ENCODE measurements at places on chromosomes 7 and 10.

GRCh38 chr10:97575127-97575668, 2.6 kb downstream of the ANKRD2 start:
- DNase-seq, result no peak

DNA sequence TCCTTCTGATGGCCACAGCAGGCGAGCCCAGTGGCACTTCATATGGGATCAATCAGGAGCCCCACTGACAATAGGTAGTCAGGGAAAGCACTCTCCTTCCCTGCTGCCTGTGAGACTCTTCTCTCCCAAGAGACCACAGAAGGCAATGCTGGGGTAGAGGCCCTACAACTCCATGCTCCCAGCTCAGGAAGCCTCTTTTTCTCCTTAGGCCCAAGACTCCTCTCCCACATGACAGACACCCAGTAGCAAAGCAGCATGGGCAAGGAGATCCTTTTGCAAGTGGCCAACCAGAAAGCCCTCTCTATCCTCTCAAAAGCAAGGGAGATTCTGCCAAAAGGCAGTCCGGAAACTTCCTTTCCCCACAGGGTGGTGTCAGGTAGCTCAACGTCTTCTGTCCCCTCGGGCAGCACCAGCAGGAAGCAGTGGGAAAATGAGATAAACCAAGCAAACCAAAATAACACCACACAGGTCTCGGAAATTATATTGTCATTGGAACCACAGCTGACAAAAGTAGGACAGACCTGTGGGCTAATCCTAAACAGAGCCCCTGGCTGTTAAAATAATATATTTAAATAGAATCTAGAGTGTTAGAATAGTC, 172.7 kb upstream of the GDF10 start:
- no peak for DNase-seq

- no peak for DNase-seq
Measured at GRCh38 chr7:142811154-142811737, 40.5 kb downstream of the PRSS2 start.

GRCh38 chr7:148623586-148624282, 33.2 kb downstream of the C7orf33 start:
- DNase-seq, result no peak

- DNase-seq, result no peak
Measured at GRCh38 chr7:574661-575395, 55.2 kb upstream of the PDGFA start.

GRCh38 chr7:132650498-132650897, 74.2 kb upstream of the PLXNA4 start:
- DNase-seq, result no peak

GRCh38 chr10:23974746-23975272, 234.1 kb upstream of the KIAA1217 start:
- DNase-seq, result no peak

DNA sequence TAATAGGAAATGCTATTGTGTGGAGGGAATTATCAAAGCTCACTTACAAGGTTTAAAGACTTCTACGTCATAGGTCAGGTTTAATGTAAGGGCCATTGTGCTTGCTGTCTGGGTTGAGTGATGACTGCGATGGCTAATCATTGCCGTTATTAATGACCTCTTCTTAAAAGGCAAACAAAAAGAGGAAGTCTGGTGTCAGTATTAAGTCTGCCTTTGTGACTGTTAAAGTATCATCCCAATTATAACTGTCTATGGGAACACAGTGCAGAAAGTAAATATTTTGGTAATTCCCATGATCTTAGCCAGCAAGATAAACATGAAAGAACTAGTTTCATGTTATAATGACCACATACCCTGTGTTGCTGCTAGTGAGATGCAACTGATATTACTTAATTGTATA, 382.4 kb downstream of the BBS9 start:
- no peak for DNase-seq

- no peak for DNase-seq
Measured at GRCh38 chr7:97772045-97772901, 40.4 kb downstream of the TAC1 start.

DNA sequence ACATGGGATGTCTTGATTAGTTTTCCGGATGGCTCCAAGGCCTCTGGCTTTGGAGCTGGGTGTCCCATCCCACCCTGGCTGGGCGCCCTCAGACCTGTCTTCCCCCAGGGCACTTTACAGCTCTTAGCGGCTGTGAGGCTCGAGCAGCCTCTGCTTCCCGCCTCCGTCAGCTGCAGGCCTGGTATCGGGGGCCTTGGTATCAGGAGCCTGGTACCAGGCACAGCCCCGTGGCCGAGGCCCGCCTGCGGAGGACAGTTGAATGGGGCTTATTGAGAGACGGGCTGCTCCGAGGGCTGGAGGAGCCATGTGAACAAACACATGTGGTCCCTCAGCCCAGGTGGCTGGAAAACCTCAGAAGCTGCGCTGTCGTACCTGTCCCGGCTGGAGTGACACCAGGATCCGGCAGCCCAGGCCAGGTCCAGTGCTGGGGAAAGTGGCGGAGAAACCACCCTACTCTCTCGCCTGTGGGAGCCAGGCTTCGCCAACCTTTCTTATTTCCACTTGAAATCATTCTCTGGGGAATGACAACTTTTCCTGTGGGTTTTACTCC, 23.9 kb upstream of the AP5Z1 start:
- no peak for DNase-seq

DNA sequence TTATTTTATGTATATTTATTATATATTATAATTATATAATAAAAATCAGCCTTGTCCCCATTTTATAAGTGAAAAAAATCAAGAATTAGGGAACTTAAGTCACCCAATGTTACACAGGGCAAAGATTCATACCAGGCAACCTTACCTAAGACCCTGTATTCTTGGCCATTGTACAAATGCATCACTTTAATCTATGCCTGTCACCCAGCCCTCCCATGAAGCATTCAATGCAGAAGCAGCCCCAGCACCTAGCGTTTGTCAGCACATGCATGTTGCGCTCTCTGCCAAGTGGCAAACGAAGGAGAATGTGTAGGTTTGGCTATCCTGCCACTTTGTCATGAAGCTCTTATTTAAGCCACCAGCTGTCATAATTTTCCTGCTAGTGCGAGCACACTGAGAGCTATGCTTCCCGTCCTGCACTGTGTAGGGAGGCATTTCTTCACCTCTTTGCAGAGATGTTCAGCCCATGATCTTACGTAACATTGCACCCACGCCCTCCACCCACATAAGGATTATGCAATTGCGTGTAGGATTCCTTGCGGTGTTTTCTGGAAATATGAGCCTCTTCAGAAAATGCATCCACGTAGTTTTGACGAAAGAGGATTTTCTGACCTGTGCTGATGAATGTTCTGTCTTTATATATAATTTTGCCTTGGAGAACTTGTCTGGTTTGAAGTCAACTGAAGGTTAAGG, 7.7 kb upstream of the COBL start:
- DNase-seq, result no peak

- no peak for DNase-seq
Measured at GRCh38 chr7:147564786-147565476, 1025.6 kb upstream of the C7orf33 start.

GRCh38 chr7:148255333-148255732, 335.2 kb upstream of the C7orf33 start:
- DNase-seq, result no peak

DNA sequence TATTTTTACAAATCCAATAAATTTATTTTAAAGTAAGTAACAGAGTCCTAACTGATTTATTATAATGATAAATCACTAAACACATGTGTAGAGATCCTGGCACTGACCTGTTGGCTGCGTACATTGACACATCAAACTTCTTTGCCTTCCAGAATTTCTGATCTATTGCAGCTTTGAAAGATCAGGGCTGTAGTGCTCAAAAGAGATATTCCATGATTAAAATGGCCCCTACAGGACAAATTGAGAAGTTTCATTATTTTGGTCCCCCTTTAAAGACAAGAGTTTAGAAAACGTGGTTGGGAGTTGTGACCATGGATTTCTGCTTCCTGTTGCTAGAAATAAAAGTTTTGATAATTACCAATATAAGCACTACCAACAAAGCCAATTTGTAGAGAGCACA, 87.7 kb upstream of the PDK4 start:
- DNase-seq, result no peak

- no peak for DNase-seq
Measured at GRCh38 chr10:110576220-110576619, 8.7 kb downstream of the SMC3 start.

DNA sequence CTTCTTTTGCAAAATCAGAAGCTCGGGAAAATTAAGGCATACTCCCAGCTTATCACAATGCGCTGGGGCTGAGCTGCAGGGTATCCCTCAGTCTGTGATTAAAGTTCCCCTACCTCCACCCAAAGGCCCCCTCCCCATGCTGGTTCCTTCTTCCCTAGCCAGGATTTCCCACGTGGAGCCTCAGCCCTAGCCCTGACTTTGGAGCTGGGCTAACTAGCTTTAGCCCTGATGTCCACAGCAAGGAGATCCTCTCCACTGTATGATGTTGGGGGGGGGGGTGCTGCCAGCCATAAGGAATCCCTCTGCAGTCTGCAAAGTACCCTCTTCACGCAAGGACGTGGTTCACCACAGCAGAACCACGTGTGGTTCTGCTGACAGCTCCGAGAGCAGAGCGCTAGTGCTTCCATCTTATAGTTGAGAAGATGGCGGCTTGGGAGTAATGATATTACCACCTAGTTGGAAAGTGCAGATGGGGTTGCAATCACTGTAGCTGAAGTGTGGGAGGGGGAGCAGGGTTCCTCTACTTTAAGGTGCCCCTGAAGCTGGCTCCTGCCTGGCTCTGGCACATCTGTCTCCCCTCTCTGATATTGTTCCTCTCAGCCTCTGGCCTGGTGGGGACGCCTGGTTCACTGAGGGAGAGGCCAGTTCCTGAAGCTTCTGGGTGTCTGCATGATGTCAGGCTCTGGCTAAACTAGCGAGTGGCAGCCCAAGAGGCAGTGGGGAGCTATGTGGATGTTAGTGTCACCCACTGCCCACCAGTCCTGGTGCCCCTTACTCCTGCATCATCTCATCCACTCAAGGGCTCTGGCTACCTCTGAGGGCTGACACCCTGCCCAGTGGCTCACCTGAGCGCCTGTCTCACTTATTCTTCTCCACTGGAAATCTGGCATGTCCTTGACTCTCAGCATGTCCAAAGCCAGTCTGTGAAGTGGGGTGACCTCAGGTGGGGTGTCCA, 270.7 kb downstream of the RPS24 start:
- no peak for DNase-seq

GRCh38 chr10:88565072-88565471, 18.0 kb downstream of the RNLS start:
- DNase-seq, result no peak

GRCh38 chr10:1968257-1969033, 231.1 kb upstream of the ADARB2 start:
- DNase-seq, result no peak

DNA sequence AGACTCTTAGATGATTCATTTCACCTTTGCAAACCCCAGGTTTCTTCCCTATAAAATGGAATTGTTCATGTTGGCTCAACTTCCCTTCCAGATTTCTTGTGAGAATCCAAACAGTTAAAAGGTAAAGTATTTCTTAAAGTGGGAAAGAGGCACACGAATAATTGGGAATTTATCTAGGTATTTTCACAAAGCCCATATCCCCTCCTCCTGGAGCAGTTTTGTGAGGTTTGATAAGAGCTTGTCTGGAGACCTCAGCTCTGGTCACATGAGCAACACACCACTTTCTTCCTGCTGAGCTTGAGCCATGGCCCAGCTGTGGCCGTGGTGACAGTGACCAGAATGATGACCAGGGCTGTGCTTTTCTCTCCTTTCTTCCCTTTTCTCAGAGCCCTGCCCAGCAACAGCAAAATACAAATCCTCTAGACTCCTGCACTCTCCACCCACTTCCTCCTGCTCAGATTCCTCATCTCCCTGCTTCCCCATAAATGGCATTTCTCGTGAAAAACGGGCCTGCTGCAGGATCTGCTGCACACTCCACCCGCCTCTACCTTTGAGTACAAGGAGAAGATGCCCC, 87.7 kb downstream of the PIK3CG start:
- DNase-seq, result no peak

DNA sequence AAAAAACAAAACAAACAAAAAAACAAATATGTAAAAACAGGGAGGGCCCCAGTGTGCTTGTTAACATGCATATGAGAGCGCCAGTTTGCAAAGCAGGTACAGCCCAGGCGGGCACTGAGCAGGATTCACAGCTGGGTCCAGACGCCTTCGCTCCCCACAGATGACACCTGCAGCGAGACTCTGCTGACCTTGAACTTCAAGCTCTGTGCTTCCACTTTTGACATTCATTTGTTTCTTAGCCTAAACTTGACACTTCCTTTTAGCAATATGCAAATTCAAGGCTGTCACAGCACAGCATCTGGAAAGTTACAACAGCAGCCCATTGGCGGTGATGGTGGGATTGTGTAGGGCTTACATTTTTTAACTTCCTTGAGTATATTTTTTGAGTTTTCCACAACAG, 88.8 kb upstream of the TNS3 start:
- no peak for DNase-seq

DNA sequence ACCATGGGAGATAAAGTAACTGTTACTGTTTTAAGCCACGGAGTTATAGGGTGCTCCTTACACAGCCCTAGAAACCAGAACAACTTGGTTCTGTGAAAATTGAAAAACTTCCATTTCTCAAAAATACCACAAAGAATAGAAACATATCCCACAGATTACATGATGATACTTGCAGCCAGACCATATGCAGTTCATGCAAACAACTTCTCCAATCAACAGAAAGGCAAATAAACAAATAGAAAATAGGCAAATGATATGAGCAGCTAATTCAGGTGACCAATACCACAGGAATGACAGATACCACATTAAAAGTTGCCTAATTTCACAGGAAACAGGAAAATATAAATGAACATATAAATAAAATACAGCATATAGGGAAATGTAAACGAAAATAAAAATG, 297.5 kb downstream of the HTR7 start:
- DNase-seq, result no peak

DNA sequence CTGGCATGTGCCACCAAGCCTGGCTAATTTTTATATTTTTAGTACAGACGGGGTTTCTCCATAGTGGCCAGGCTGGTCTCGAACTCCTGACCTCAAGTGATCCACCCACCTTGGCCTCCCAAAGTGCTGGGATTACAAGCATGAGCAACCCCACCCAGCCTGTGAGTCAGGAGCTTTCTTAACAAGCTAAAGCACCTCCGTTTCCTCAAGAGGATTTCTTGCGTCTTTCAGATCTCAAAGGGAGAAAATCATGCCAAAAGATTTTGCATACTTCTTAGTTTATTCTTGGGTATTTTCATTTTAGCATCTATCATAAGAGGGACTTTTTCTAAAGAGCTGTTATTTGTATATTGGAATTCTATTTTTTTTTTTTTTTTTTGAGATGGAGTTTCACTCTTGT, 47.9 kb upstream of the FOXK1 start:
- DNase-seq, result no peak

- no peak for DNase-seq
Measured at GRCh38 chr7:115044224-115044623, 122.3 kb downstream of the MDFIC start.

DNA sequence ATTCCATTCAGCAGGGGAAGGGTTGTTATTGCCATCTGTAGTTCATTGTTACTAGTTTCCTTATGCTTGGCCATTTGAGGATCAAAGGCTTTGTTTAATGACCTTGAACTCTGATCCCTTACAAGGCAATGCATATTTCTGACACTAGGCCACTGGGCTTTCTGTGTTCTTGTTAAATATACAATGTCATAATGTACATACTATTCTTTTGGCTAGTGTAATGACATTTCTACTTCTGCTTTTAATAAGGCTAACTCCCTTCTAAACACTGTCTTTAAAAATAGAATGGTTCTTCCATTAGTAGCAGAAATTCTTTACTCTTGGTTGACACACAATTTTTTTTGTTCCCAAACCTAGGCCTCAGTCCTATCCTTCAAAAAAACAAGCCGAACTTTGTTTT, 86.6 kb downstream of the BBS9 start:
- no peak for DNase-seq
